Fibroblast of skin of back (primary cell): ENCODE measurements at places on chromosomes 11 and 22.

DNA sequence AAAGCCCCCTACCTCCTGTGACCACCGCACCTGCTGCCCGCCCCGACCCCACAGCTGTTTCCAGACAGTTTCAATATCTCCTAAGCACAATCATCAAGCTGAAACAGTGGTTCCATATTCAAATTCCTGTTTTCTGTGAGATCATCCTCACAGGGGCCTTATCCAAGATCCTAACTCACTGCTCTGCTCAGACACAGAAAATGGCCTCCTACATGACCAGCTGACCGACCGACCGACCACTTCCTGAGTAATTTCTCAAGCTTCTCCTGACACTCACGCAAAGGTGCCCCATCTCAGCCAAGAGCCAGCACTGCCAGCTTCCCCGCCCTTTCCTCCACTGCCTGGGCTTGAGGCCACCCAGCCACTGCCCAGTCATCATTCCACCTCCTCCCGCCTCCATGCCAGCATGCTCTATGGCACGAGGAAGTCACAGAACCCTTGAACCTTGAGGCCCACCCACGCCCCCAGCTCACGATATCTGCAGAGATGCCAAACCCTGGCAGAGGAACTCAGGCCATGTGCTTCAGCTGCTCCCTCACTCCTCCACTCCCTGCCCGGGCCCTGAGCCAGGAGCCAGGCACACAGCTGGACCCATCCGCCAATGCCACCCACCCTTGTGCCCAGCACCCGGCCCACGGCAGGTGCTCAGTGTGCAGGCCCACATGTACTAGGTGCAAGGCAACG, 14.0 kb downstream of the KIAA0930 start:
- no peak for DNase-seq

- DNase-seq: no peak
Measured at GRCh38 chr11:31805629-31806185, 5.4 kb downstream of the PAX6 start.

DNA sequence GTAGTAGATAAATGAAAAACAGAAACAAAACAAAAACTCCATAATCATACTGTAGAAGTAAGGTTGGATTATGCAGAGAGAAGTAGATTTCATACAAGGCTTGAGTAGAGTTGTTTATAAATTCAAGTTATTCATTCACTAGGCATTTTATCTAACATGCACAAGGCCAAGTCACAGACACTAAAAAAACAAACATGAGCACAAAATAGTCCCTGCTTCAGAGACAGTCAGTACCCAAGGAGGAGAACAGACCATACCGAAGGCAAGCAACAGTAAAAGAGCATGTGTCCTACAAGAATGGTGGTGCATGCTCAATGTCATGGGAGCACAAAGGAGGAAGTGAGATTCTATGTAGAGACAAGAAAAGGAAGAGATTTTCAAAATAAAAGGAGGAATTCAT, 796.5 kb upstream of the LRRC4C start:
- peak; percentile 51 for DNase-seq

GRCh38 chr11:16772141-16772512, 33.7 kb downstream of the C11orf58 start:
- no peak for DNase-seq

- peak; percentile 66 for DNase-seq
Measured at GRCh38 chr22:26756675-26757293, 99.4 kb downstream of the MIAT start.

DNA sequence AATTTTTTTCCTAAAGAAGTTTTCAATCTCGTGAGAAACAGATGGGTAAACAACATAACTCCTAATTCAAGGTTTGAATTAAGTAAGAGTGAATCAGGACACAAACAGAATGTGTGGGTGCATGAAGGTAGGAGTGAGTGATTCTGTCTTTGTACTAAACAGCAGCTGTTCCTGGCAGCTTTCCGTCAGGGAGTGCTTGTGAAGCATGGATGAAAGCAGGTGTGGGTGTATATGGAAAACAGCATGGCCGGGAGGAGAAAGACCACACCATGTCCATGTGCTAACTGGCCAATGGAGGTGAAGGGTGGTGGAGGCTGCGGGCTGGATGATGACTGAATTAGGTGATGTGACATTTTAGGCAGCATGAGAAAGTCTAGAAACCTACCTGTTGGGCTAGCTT, 49.6 kb downstream of the BARX2 start:
- DNase-seq: no peak

DNA sequence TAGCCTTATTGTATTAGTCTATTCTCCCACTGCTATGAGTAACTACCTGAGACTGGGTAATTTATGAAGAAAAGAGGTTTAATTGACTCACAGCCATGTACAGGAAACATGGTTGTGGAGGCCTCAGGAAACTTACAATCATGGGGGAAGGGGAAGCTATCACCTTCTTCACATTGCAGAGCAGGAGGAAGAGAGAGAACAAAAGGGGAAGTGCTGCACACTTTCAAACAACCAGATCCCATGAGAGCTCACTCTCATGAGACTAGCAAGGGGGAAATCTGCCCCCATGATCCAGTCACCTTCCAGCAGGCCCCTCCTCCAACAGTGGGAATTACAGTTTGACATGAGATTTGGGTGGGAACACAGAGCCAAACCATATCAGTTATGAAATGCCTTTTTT, 179.4 kb downstream of the ARHGAP42 start:
- no peak for DNase-seq

GRCh38 chr11:36065436-36065835, 121.6 kb downstream of the LDLRAD3 start:
- peak; percentile 60 for DNase-seq

GRCh38 chr22:26597480-26597879, 7.5 kb upstream of the TPST2 start:
- DNase-seq: no peak

GRCh38 chr11:16133867-16134266, 222.5 kb downstream of the SOX6 start:
- DNase-seq: no peak

GRCh38 chr11:110200241-110200640, 96.2 kb downstream of the RDX start:
- DNase-seq: no peak

- no peak for DNase-seq
Measured at GRCh38 chr11:94661444-94661843, 94.3 kb downstream of the PIWIL4 start.

GRCh38 chr11:57618438-57618837, 21.0 kb downstream of the SERPING1 start:
- DNase-seq: no peak

- DNase-seq: peak; percentile 80
Measured at GRCh38 chr11:130839981-130840666, 76.2 kb downstream of the SNX19 start.

DNA sequence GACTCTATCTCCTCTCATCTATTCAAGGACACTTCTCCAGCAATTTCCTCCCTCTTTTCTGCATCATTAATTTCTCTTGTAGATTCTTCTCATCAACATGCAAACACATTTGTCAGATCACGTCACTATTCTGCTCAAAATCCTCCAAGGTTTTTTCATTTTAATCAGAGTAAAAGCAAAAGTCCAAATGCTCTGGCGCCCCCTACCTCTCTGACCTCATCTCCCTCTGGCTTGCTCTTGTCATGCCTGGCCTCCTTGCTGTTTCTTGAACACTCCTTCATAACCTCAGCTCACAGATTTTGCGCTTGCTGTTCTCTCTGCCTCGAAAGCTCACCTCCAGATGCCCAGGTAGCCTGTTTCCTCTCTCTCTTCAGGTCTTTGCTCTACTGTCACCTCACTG, 22.4 kb downstream of the RTCB start:
- DNase-seq: peak; percentile 16

DNA sequence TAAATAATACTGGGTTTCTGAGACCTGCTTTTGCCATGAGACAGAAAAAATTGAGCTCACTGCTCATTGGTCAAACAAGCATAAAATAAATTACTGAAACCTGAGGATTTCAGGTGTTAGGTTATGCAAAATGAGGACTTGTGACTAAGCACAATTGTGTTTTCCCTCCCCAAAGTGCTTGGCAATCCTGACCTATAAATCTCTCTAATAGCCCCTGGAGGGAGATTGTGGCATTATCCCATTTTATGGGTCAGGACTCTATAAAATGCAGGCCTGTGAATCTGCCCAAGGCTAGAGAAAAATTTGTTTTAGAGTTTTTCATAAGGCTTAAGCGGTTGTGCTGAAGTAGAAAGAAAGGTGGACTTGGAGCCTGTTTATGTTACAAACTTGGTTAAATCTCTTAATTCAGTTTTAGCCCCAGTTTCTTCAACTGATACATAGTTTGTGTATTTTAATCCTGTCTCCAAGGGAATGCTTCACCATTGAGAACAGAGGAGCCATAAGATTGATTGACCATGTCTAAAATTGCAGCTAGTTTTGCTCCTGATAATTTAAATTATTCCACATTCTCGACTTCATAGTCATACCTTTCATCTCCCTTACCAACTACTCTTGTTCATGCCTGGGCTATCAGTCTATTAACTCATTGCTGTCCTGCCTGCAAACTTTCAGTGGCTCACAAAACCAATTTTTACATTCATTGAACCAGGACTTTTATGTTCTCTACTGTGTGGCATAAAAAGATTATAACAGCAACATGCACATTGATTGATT, 63.6 kb upstream of the LRRC4C start:
- peak; percentile 3 for DNase-seq

- DNase-seq: peak; percentile 70
Measured at GRCh38 chr11:101583251-101584128, at the start of gene TRPC6. TRPC6 (minus strand) TSS chr11:101584007; CDS start chr11:101583503, 504 bp downstream.

DNA sequence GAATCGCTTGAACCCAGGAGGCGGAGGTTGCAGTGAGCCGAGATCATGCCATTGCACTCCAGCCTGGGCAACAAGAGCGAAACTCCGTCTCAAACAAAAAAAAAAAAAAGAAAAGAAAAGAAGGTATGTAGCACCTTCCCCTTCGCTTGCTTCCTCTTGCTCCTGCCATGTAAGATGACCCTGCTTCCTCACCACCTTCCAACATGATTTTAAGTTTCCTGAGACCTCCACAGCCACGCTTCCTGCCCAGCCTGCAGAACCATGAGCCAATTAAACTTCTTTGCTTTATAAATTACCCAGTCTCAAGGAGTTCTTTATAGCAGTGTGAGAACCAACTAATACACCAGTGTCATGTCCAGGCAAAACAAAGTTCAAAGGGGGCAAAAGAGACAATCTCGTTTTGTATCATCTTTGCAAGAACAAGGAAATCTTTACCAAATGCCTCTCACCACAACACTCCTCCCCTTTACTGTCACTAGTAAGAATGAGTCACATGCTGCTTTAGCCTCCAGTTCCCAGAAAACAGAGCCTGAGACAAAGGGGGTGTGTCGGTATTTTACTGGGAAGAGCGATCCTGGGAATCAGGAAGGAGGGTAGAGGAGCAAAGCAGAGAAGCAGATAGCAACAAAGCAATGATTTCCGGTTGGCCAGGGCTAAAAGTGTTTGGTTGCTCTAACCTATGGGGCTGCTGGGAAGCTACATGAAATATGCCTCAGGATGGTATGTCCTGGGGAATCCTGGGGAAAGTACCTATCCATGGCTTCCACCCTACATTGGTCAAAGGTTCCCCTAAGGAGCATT, 10.5 kb upstream of the MCHR1 start:
- DNase-seq: peak; percentile 85

DNA sequence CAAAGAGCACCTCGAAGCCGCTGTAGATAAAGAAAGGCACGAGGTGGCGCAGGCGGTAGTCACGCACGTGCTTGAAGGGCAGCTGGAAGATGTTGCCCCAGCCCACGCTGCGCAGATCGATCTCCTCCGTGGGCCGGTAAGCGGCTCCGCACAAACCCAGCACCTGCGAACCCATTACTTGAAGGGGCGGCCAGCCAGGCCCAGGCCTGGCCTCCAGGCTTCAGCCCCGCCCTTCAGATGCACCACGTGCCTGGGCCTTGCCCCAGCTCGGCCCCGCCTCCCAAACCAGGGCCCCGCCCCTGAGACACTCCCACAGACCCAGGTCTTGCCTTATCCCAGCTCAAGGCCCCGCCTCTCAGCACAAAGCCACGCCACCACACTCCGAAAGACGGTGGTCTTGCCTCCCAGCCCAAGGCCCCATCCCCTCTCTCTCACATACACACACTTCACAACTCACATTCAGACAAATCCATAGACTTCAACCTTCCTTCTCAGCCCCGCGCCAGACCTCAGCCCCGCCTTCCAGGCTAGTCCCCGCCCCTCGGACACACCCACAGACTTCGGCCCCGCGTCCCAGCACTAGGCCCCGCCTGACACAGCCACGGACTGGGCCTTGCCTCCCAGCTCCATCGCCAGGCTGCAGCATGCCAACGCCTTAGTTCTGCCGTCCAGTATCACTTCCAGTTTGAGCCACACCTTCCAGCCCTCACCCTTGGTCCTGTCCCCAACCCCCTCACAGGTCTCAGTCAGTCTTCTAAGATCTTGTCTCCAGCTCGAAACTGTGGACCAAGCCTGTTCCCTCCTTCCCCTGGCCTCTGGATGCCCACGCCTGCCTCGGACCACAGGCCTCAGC, 7.0 kb downstream of the UNC93B1 start:
- DNase-seq: peak; percentile 55

- DNase-seq: no peak
Measured at GRCh38 chr11:29914203-29914930, 102.5 kb downstream of the KCNA4 start.

- DNase-seq: no peak
Measured at GRCh38 chr11:720017-720641, 14.1 kb downstream of the EPS8L2 start.

- no peak for DNase-seq
Measured at GRCh38 chr11:13637125-13638069, 31.1 kb upstream of the FAR1 start.

GRCh38 chr11:47907499-47907898, 59.3 kb upstream of the NUP160 start:
- peak; percentile 78 for DNase-seq

GRCh38 chr11:122165607-122166371, 49.8 kb upstream of the BLID start:
- DNase-seq: no peak

DNA sequence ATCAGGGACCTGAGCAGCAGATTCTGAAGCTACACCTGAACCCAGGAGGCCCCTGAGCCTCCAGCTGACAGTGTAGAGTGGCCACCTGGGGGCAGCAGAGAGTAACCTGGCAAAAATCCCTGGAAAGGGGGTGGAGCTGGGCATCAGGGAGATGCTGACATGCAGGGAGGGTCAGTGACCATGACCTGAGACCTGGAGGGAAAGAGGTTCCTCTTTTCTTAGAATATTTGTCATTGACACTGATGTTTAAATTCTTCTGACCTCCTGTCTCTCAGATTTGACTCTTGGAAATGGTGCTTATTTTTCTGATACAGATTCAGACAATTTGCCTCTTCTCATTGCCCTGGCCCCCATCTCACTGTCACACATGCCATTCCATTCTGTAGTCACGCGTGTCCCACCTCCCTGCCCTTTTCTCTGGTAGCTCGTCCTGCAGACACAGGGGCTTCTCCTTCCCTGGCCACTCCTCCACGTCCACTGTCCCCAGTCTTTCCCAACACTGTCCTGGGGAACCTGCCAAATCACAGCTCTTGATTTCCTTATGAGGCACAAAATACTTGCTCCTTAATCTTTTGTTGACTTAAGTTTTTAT, 117.2 kb upstream of the IGLL5 start:
- DNase-seq: peak; percentile 25

- no peak for DNase-seq
Measured at GRCh38 chr11:61065955-61066638, 36.2 kb upstream of the CD5 start.

- peak; percentile 26 for DNase-seq
Measured at GRCh38 chr11:124080327-124081001, 34.8 kb upstream of the VWA5A start.
